EL (cell line): ENCODE measurements at places on chromosomes 1 and 21.
A peak's percentile ranks its signal among the peaks of the same experiment; 100 is the strongest.

- DNase-seq = peak; percentile 78
These were observed 10.7 kb downstream of the EPHA2 start for GRCh38 chr1:16145030-16145661.

- DNase-seq = peak; percentile 30
These were observed 53.2 kb downstream of the SYT2 start for GRCh38 chr1:202656951-202657646.

DNA sequence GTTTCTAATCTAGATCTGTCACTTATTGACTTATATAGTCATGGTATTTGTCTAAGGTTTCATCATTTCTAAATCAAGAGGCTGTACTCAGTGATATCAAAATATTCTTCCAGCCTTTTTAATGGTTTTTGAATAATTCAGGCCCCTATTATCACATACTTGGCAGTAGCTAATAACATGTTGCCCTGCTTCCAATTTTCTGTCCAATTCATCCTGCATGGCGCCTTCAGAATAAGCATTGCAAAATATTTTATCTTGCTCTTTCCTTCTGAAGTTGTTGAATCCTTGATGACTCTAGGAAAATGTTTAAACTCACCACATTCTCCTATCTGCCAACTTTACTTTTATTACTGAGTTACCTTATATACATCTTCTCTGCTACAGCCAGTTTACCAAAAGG is 517.2 kb upstream of the B3GALT2 start:
- DNase-seq = no peak

- DNase-seq = peak; percentile 30
These were observed 9.3 kb upstream of the ARHGAP29 start for GRCh38 chr1:94246692-94247137.

GRCh38 chr1:3312310-3312897 is 142.1 kb upstream of the ARHGEF16 start:
- no peak for DNase-seq

GRCh38 chr21:45026066-45026745 is 48.2 kb upstream of the ADARB1 start:
- no peak for DNase-seq

DNA sequence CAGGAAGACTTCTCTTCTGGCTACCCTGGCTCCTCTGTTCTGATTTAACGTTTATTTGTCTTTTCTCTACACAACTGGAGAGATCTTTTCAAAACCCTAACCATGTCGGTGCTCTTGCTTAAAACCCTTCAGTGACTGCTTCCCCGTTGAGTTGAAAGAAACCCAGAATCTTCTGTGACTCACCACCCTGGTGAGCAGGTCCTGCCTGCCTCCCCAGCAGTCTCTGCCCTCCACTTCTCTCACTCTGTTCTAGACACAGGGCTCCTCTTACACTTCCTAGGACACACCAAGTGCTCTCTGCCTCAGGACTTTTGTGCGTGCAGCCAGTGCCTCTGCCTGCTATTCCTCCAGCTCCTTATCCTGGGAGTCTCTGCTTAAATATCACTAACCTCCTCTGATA is 131.4 kb downstream of the IER5 start:
- no peak for DNase-seq

GRCh38 chr21:21063828-21064227 is 65.6 kb downstream of the NCAM2 start:
- no peak for DNase-seq

DNA sequence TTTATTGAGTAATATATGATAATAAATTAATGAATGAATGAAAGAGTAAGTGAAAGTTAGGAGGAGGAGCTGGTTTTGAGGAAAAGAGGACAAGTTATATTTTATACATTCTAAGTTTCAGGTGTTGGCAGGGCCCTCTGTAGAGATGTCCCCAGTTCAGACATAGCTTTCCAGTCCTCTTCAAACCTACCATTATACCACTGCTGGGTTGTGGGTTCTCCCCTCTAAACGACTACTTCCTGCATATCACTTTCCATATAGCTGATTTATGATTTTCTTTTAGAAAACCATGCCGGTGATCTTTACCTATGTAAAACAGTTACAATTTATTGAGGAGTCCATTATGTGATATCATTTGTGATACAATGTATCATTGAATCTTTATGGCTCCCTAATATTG is 116.9 kb downstream of the RUNX1 start:
- DNase-seq = no peak

DNA sequence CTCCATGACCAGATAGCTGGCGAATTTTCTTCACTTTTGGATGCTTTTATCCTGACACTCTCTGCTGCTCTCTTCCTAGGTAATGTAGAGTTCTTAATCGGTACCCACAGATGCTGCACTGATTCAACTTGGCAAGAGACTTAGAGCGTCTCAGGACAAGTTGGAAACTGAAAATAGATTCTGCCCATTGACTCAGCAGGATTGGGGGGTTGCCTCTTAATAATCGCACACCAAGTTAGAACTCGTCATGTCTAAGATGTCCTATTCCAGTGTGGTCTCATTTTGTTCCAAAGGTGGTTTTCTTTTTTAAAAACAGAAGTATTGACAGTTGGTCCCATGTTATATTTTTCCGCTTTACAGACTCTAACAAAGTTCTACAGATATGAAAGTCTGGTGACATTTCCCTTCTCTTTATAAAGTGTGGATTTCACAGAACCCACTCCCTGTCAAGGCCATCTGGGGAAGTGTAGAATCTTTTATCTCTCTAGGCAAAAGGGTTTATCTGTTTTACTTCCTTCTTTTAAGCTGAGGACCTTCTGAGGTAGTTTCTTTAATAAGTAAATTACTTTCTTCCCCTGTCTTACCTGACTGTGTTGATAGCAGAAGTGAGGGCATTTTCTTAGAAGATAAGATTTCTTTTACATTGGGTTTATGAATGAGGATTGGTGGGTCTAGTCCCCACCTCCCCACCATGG is 12.1 kb upstream of the DIPK1A start:
- DNase-seq = no peak

DNA sequence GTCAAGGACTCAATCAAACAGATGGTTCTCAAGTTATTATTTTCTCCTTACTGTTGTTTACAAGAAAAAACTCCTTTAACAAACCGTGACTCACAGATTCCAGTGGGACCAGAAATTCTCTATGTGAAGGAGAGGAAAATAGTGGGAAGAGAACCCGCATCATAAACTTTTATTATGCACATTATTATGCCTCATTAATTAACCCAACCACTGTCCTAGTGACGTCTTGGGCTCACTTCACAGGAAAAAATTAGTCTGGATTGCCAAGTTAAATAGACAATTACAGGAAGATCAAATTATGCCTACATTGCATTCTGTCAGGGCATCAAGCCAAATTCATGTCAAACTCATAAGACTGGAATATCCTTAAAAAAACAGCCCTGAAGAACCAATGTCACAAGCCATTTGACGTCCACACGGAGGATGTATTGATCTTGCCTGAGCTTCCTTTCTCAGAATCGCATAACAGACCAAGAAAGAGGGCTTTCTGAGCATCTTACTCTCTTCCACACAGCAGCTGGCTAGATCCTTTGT is 347.8 kb downstream of the DUSP10 start:
- DNase-seq = peak; percentile 61

DNA sequence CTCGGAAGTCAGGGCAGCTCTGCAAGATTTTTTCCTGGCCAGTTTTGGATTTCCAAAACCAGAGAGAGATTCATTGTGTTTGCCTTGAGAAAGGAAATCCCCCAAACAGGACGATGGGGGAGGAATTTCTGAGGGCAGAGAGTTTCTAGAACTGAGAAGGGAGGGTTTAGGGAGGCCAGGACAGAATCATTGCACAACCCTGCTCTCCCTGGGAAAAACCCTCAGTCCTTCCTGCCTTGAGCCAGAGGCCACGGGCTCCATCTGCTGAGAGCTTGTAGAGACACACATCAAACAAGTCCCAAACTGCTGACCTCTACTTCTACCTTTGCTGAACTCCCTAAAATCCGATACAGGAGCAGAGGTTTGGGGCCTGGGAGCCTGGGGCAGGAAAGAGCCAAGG is 99.7 kb downstream of the NMNAT2 start:
- DNase-seq = peak; percentile 89

DNA sequence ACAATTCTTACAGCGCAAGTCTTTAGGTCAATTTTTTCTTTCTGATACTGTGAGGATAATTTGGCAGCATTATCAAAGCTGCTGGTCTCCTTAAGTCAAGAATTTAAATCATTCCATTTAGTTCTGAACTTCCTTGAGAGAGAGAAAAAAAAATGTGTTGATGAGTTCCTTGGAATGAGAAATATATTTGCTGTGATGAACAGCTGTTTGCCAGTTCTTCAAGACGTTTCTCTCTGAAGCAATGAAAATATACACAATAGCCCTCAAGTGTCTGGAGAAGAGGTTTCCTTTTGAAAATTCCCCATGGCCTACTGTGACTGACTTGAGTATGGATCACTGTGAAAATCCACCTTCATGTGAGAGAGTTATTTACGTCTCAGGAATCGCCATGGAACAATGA is 31.0 kb upstream of the TADA1 start:
- DNase-seq = no peak

- DNase-seq = peak; percentile 65
These were observed 662.5 kb downstream of the PLA2G4A start for GRCh38 chr1:187491082-187491720.

- no peak for DNase-seq
These were observed 171.9 kb downstream of the C1orf21 start for GRCh38 chr1:184558691-184559090.

DNA sequence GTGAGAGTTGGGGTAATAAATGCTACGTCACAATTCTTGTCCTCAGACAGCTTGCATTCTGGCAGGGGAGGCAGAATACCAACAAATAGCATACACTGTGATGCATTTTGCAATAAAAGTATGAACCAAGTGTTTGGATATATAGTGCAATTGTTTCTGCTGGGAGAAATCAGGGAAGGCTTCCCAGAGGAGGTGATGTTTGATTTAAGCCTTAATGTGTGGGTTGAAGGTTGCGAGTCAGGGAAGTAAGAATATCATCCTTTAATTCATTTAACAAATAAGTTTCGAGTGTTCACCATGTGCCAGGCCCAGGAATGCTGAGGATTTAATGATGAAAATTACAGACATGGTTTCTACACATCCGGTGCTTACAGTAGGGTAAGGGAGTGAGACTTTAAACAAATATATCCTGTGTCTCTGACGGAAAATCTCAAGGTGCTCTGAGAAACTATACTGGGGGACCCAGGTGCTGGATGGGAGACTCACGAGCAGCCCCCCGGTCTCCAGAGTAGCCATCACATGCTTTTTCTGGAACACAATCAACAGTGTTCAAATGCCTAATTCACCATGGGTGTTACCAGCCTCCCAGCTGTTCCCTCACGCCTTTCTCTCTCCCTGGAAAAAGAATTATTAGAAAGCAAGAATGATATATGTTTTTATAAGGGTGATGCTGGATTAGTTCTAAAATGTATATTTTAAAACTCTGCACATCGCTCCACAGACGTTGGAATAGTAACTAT is 31.7 kb downstream of the RASSF5 start:
- no peak for DNase-seq

GRCh38 chr1:203551550-203551949 is 57.6 kb downstream of the OPTC start:
- DNase-seq = peak; percentile 26

DNA sequence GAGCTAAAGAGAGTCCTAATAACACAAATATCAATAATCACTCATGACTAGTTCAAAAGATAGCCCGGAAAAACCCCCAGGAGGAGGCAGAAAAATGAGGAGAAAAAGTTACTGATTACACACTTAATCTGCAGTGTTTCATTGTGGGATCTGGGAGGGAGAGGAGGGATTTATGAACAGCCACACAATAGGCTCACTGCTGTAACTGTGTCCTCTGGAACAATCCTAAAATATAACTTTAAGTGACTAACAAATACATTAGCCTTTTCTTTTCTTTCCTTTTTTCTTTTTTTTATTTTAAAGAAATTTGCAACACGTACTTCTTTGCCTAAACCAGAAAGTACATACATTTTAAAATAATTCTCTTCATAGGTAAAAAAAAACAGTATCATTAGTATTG is 106.3 kb upstream of the LBR start:
- DNase-seq = no peak

DNA sequence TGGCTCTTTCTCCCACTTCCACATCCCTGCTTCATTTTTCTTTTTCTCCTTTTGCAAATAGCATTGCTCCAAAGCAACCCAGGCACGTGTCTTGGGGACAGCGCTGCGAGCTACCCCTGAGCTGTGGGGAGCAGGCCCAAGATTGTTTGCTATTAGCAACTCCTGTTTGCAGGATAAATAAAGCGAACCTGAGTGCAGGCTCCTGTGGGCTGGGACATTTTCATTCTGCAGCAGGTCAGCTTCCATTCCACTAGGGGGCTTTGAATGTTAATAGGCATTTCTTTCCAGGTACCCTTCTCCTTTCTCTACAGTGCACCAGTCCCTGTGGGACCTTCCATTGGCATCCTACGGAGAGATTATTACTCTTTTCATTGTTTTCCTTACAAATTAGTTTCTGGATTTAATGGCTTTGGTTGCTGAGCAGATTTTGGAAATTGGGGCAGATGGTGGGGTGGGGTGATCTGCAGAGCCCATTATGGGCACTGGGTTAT is 54.0 kb downstream of the OLFML3 start:
- DNase-seq = peak; percentile 9

DNA sequence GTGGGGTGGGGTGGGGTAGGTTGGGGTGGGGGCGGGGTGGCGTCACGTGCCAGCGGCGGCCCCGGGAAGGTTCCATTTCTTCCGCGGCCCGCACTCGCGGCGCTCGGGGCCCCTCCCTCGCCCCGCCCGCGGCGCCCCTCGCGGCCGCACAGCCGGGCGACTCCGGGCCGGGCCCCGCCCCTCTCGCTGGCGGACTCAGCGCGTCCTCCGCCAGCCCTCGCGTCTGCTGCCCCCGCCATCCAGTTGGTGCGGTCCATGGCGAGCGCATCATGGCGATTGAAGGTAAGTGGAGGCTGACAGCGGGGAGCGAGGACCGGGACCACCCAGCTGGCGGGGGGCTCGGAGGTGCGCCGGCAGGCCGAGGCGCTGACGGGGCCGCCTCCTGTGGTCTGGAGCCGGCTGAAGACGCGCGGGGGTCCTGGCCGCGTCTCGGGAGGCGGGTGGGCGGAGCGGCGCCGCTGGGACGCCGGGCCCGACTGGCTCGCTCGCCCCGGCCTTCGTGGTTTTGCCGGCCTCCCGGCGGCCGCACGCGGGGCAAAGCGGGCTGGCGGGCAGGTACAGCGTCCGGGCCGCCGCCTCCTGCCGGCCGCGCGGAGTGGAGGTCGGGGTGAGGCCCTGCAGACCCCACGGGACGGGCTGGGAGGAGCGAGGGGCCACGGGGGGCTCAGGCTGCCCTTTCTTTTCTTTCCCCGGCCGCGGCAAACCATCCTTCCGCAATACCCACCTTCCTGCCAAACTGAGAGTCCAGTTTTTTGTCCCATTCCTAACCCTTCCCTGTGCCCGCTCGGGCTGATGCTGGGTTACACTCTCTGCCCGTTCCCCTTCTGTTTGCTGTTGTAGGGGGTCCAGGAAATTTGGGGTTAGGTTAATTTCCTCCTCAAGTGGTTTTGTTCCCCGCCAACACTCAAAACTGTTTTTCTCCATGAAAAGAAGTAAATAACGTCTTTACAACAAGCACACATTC is at the start of gene SYT14:
Gene SYT14 (plus strand): TSS at position 222 of the 964 bp plus-strand sequence. CDS start 48 bp downstream, at position 270.
- DNase-seq = peak; percentile 73
